ENCODE measurements at places on chromosomes 3 and 15.

DNA sequence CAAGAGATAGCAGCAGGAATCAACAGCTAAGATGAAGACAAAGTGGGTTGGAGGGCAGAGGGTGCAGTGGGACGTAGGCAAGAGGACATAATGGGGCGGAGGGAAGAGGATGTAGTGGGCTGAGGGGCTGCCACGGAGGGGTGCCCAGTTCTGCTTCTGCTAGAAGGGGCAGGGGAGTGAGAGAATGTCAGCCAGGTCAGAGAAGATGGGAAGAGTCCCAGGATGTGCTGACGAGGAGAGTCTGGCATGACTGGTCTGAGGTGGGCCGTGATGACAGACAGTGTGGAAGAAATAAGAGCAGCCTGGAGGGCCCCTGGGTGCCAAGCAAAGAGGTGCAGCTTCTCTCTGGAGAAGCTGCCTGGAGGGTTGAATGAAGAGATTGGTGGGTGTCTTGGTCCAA is 4.0 kb downstream of the SPSB4 start:
- DNase-seq = no peak

- DNase-seq = no peak
Observed at GRCh38 chr15:74604983-74605794, 10.4 kb upstream of the CLK3 start.

DNA sequence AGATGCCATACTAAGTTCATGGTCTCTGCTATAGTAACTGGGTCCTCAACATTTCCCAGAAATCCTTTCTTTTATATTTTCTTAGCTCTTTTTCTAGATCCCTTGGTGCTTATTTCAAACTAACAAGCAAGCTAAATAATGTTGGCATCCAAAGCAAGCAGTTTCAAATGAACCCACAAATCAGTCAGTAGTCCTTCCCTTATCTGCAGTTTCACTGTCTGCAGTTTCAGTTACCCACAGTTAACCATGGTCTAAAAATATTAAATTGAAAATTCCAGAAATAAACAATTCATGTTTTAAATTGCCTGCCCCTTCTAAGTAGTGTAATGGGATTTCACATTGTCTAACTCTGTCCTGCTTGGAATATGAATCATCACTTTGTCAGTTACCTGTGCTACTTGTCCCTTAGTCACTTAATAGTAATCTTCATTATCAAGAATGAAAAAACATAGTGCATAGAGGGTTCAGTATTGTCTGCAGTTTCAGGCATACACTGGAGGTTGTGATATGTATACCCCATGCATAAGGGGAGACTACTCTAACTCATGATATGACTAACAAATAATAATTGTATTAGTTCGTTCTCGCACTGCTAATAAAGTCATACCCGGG is 633.7 kb downstream of the MECOM start:
- no peak for DNase-seq

DNA sequence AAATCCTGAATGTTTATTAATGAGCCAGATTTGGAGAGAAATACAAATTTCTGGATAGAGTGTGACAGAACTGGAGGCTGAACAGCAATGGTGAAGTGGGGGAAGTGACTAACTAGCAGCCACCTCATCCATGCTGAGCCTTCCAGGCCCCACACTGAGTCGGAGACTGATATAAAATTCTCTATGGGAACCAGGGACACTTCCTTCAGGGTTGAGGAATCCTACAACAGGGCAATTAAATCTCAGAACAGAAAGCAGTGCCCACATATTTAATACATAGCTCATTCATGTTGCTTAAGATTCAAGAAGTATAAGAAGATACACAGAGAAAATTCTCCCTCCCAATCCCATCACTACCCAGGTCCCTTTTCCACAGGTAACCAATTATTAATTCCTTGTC is 49.3 kb downstream of the HACD2 start:
- peak; percentile 73 for DNase-seq

- DNase-seq = peak; percentile 96
Observed at GRCh38 chr15:32828507-32829186, 110.8 kb downstream of the GREM1 start.

GRCh38 chr3:117873249-117873600 is 1161.4 kb downstream of the IGSF11 start:
- no peak for DNase-seq

DNA sequence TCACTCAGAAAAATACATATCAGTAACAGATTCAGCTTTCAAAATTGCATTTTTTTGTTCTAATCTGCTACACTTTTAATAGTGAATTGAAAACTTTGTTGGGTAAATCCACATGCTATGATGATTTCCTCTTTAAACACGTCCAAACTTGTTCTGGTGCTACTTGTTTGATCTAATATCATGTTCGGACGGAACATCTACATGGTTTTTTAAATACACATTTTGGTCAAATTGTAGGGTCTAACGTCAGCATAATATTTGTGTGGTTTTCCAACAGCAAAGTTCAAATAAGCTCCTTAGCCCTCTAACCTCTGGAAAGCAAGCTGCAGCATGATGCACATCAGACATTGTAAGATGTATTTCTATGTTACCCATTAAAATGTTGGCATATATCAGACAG is 98.5 kb upstream of the OSTN start:
- no peak for DNase-seq

GRCh38 chr3:194937144-194937543 is 251.5 kb downstream of the FAM43A start:
- DNase-seq = no peak

- no peak for DNase-seq
Observed at GRCh38 chr3:72414481-72415016, 433.7 kb downstream of the SHQ1 start.

GRCh38 chr3:191385101-191385500 is 54.8 kb upstream of the UTS2B start:
- no peak for DNase-seq

DNA sequence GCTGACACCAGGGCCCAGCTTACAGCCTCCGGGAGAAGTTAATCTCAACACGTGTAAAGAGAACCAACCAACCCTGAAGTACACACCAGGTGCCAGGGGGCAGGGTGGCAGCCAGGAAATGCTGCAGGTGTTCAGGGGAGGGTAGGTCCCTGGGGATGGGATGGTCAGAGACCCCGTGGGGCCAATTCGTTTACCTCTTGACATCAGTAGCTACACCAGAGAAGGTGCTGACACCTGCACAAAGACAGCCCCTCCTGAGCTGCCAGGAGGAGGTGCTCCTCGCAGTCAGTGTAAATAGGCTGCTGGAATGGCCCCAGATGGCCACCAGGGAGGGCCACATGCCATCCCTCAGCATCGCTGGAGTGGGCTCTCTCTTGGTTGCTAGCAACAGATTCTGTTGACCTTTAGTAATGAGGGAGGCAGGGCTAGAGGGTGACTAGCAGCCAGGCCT is 52.8 kb downstream of the CORO2B start:
- no peak for DNase-seq

GRCh38 chr15:91853948-91854638 is 585 bp downstream of the SLCO3A1 start:
- peak; percentile 6 for DNase-seq

DNA sequence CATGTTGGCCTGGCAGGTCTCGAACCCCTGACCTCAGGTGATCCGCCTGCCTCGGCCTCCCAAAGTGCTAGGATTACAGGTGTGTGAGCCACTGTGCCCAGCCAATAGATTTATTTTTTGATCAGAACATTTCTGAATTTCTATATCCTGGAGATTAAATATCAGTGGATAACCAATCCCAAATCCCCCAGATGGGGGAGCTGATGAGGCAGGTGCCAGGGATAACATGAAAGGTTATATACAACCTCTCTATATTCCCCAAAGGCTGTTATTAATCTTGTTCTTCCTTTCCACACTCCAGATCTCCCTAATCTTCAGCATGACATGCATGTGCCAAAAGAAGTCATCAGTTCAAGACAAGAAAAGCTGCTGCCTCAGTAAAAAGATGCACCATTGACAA is 112.3 kb downstream of the WDR76 start:
- peak; percentile 47 for DNase-seq

- DNase-seq = peak; percentile 89
Observed at GRCh38 chr15:62895905-62896316, 146.6 kb upstream of the TPM1 start.
